T-cell (primary cell): ENCODE measurements at places on chromosomes 13 and 19. TPM values are rescaled to one million over a fixed set of nuclear protein-coding genes. Genes with fewer than 3 reads are reported as not detected.

The ATP13A1 gene
- 80.4 TPM for total RNA-seq

The TINCR gene
- total RNA-seq, result 0.66 TPM

The ZSWIM9 gene
- 14.7 TPM for total RNA-seq

The ATP4A gene
- total RNA-seq, result not detected

The HSD11B1L gene
- 6.1 TPM for total RNA-seq

The NAPSA gene
- 2.8 TPM for total RNA-seq

The KIR2DL1 gene
- total RNA-seq, result not detected

The PALM gene
- 0.19 TPM for total RNA-seq

DNA sequence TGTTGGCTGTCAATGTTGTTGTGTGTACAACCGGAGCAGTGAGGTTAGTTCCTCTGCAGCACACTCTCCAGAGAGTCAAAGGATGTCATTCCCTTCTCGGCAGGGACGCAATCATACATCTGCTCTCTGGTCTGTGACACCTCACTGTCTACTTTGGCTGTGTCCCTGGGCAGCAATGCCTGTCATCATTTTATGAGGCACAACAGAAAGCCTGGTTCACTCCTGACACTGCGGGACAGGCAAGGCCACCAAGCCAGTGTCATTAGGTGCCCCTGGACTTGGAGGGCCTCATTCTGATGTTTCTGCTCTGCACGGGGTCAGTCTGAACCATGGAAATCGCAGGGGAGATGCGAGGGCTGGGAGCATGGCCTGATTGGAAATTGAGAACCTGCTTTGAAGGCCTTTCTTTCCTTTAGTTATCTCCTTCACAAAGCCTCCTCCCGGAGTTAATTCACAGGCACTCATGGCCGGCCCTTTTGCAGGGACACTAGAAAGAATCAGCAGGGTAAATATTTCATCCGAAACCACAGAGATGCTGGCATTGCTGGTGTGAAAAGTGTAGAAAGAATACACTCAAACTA is 284.4 kb downstream of the ZNF536 start:
- DNase-seq, result no peak

- no peak for DNase-seq
Observed at GRCh38 chr19:48928164-48929025, 5.1 kb upstream of the DHDH start.

- DNase-seq, result no peak
Observed at GRCh38 chr19:41804336-41804735, 7.9 kb downstream of the CEACAM3 start.

- no peak for DNase-seq
Observed at GRCh38 chr13:20006206-20006605, 47.7 kb downstream of the ZMYM2 start.

DNA sequence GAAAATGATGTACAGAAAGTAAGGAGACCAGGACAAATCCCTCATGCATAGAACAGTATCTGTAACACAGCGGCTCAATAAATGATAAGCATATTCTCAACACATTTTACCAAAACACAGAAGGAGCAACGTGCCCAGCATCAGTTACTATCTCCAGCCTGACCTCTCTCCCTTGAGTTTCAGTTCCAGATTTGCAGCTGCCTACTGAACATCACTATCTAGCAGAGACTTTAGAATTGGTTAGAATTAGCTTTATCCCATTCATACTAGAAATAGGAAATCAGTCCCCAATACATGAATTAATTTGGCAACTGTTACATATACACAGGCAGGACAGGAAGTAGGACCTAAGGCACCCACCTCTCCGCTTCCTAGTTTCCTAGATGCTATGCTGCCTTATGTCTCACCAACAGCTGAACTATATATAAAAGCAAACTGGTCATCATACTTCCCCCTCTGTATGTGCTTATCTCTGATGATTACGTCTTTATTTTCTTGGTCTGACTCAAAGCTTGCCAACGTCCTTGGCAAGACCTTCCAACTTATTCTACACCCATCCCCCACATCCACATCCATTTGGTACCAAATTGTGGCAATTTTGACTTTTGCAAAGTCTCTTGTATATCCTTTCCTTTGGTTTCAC is 61.1 kb downstream of the SACS start:
- DNase-seq, result no peak

GRCh38 chr19:55703790-55704215 is 28.8 kb downstream of the EPN1 start:
- DNase-seq, result no peak

GRCh38 chr13:33229446-33230177 is 55.9 kb downstream of the STARD13 start:
- DNase-seq, result no peak

- DNase-seq, result no peak
Observed at GRCh38 chr13:84445776-84446175, 563.5 kb upstream of the SLITRK1 start.

DNA sequence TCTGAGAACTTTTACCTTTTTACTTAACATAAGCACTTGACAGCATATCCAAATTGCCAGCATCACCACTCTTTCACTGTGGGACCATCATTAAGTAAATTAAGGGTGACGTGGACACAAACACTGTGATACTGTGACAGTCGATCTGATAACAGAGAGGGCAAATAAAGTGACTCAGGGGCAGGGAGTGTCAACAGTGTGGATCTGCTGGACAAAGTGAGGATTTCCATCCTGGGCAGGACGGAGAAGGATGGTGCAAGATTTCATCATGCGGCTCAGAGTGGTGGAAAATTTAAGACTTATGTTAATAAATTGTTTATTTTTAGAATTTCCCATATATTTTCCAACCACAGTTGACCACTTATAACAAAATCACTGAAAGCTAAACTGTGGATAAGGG is 60.0 kb upstream of the WDFY2 start:
- DNase-seq, result no peak

DNA sequence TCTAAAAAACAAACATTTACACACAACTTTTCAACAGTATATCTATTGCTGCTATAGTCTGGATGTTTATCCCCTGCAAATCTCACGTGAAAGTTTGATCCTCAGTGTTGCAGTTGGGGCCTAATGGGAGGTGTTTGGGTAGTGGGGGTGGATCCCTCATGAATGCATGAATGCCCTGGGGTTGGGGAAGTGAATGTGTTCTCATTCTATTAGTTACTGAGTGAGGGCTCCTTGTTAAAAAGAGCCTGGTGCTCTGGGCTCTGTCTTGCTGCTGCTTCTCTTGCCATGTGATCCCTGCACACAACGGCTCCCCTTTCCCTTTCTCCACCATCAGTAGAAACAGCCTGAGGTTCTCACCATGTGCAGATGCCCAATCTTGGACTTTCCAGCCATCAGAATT is 242.7 kb upstream of the HTR2A start:
- no peak for DNase-seq

- DNase-seq, result no peak
Observed at GRCh38 chr13:84460989-84461388, 578.7 kb upstream of the SLITRK1 start.

DNA sequence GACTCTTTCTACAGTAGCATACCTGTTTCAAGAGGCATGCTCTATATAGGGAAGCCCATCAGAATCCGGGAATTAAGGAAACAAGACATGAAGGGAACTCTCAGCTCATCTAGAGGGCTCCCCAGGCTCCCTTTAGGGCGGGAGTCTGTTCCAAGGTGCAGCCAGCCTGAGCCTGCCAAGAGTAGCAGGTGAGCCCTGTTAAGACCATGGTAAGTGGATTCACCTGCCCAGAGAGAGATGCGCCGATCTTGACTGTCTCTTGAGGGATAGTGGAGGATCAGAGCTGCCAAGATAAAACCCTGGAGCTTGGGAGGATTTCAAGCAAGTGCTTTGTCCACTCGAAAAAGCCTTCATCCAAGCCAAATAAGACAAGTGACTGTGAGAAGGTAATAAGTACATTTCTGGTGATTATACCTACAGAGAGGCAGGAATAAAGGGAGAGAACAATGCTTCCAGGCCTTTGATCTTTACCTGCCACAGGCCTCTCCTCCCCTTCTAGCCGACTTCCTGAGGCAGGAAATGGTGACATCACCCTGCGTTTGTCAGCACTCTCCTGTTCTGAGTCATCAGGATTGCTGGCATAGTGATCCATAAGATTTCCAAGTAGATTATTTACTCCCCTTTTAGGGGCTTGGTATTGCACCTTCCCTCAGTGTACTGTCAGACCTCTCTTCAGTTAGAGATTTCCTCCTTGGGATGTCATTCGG is 31.5 kb downstream of the KLF5 start:
- DNase-seq, result no peak

GRCh38 chr13:107713314-107713713 is 502.0 kb downstream of the LIG4 start:
- DNase-seq, result no peak

- DNase-seq, result no peak
Observed at GRCh38 chr13:99439048-99439447, 62.2 kb upstream of the TM9SF2 start.

DNA sequence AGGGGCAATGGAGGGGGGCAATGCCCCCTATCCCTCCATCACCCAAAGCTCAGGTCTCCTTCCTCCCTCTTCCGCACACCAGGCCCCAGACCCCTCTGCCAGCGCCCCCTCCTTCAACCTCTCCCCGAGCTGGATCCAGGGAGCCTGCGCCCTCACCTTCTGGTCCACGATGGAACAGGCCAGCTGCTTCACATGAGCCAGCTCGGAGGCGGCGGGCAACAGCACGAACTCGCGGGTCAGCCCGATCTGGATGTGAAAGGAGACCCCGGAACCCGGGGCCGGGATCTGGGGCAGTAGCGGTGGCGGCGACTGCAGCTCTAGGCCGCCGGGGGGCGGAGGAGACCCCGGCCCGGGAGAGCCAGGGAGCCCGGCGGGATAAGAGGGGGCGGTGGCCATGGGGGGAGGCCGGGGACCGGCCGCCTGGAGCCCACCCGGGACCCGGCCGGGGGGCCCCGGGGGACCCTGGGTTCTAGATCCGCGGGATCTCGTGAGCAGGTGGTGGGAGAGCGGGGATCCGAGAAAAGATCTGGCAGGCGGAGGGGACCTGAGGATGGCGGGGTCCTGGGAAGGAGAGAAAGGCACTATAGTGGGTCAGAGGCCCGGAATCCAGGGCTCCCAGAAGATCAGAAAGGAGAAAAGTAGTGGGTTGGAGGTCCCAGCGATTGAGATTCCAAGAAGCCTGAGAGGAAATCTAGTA is 791 bp downstream of the PRKD2 start:
- no peak for DNase-seq

DNA sequence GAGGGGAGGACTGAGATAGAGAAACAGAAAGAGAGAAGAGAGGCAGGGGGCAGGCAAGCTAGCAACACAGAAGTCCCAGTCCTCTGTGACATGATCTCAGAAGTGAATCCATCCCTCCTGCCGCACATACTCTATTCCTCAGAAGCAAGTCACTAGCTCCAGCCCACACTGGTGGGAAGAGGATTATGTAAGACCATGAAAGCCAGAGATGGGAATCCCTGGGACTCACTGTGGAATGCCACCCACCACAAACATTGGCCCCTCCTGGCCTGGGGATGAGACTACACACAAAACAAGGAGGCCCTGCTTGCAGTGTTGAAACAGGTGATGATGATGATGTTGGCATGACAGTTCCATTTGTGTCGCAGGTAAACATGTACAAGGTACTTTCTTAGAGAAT is 419.9 kb downstream of the IRS2 start:
- DNase-seq, result no peak

DNA sequence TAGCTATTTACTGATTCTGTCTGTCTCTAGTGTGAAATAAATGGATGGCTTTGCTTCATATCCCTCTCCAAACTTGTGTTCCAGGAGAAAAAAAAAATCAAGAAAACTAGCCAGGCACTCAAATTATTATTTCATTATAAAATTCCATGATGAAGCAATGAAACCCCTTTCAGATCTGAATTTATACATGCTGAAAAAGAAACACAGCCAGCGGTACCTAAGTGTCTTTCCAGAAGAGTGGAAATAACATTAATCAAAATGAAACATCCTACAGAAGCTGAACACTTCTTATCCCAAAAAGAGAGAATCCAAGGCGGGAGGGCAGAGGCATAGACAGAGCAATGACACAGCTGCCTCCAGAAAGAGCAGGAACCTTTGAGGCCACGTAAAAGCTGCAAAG is 15.9 kb downstream of the ENOX1 start:
- no peak for DNase-seq
